ENCODE measurements at places on chromosomes 2 and 18. TPM values are rescaled to one million over a fixed set of nuclear protein-coding genes. Genes with fewer than 3 reads are reported as not detected.

AQP4 gene
- 1.9 TPM for total RNA-seq

CD302 gene
- 18.2 TPM for total RNA-seq

CNTNAP5 gene
- total RNA-seq: not detected

UBXN2A gene
- total RNA-seq: 10.0 TPM

GRP gene
- not detected for total RNA-seq

- no peak for DNase-seq
Measured at GRCh38 chr2:188853307-188853706, 120.9 kb upstream of the COL3A1 start.

DNA sequence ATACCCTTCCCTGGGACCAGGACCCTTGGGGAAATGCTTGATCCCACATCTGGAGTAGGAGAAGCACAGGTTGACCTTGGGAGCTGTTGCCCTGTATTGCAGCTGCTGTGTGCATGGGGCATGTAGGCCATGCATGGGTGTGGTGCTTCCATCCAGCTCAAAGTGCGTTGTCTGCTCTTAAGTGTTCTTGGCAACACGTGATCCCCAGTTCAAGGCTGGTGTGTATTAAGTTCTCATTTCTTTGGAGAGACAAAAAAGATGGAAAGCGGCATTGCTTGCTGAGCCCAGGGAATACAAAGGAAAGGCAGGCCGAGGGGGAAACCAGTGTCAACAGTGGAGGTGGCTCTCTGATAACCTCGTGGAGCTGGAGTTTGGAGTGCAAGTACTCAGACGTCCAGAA, 110.7 kb downstream of the RTP5 start:
- no peak for DNase-seq

DNA sequence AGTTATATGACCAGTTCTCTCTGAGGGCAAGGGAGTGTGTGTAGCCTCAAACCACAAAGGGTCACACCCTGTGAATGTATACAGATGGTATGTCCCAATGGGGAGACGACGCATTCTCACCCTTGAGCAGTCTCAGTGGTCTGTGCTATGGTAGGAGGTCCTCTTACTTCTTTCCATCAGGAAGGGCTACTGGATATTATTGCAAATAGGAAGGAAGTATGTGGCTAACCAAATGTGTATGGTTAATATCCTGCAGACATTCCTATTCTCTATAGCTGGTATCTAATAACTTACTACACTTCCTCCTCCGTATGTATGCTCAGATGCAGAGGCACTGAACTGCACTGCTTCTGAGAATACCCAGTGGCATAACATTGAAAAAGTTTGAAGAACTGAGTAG, 306.7 kb upstream of the CCDC68 start:
- DNase-seq: no peak

DNA sequence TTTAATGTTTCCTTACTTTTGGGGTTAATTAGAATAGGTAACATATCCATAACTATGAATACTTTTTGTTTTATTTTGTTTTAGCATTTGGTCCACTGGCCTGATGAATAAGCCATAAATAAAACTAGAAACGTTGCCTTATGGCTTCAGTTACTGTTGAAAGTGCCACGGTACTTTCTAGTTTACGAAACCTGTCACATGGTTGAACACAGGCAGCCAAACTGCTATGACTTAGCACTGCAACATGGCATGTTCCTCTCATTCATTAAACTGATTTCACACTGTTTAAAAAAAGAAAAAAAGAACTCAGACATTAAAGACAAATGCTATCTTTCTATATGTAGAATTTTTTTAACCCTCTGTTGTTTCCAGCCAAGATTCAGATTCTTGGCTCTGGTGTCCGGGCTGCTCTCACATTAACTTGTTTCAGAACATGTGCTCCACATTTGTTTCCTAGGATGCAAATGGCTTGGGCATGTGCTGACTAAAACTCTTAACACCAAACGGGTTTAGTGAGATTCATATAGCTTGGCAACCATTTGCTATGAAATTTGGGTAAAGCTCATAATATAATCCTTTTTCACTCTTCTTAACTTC, 323.9 kb upstream of the RND3 start:
- DNase-seq: no peak

GRCh38 chr2:102550151-102550550, 69.2 kb upstream of the SLC9A2 start:
- DNase-seq: no peak

- no peak for DNase-seq
Measured at GRCh38 chr2:72115110-72116080, 32.3 kb downstream of the CYP26B1 start.

DNA sequence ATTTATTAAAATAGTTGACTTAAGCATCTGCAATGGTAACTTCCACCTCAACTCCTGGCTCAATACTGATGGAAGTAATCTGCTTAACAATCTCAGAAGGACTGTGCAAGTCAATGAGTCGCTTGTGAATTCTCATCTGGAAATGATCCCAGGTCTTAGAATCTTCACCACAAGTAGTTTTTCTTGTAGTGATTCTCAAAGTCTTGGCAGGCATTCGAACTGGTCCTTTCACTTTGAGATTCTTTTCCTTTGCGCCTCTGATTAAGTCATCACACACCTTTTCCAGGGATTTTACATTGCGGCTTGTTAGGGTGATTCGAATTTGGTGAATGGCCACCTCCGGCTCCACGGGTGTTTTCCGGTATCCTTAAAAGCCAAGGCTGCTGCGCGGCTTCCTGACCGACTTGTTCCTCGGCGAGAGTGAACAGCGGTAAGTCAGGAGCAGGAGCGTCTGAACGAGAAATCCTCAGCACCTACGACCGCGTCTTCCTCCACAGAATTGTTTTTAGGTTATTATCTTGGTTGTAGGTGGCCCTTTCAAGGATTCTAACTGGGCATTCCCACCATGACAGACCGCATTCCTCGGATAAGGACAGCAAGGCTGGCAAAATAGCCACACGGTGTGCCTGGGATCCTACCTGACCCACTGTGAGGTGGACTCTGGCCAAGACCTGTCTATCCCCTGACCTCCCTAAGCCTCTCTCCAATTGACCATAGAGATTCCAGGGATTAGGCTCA, 23.8 kb upstream of the SLC20A1 start:
- peak; percentile 50 for DNase-seq

GRCh38 chr18:38025433-38026038, 459.9 kb upstream of the CELF4 start:
- no peak for DNase-seq

DNA sequence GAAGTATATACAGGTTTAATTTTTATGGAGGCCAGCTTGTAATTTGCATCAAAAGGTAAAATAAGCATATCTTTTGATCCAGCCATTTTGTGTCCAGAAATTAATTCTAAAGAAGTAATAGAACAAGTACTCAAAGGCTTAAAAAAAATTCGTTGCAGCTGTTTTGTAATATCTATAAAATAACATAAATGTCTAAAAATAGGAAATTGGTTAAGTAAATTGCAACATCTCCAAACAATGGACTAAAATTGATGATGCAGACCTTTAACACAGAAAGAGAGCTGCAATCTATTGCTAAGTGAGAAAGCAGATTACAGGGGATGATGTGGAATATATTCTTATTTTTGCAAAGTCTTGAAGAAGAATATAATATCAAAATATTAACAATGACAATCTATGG, 19.4 kb downstream of the AAK1 start:
- no peak for DNase-seq

DNA sequence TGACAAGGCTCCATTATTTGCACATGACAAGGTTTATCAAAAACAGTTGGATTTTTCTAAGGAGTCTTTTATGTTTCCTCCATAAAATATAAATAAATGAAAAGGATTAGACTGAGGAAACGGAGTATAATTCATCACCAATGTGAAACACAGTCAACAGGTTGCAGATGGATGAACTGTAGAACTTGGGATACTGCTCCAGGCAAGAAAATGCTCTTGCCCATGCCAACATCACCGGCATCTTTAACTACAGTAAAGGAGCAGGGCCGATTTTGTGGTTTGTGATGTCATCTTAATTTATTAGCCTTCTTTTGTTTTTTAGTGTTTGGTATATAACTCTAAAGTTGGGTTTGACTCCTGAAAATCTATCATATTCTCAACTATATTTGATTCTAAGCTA, 577.3 kb downstream of the EPHA4 start:
- no peak for DNase-seq

DNA sequence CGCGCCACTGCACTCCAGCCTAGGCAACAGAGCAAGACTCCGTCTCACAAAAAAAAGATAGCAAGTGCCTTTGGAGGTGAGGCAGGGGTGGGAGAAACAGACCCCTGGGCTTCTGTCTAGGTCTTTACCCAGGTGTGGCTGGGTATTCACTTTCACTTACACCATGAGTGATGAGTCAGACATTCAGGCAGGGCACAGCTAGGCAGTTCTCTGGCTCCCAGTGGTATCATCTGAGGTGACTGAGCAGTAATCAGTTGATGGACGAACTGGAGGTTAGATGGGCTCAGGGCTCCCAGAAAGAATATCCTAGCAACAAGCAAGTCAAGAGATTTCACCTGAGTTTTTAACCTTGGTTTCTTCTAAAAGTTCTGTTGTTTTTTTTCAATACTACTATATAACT, 107.0 kb upstream of the RAB6C start:
- no peak for DNase-seq

- no peak for DNase-seq
Measured at GRCh38 chr18:52937840-52938239, 597.8 kb downstream of the DCC start.

DNA sequence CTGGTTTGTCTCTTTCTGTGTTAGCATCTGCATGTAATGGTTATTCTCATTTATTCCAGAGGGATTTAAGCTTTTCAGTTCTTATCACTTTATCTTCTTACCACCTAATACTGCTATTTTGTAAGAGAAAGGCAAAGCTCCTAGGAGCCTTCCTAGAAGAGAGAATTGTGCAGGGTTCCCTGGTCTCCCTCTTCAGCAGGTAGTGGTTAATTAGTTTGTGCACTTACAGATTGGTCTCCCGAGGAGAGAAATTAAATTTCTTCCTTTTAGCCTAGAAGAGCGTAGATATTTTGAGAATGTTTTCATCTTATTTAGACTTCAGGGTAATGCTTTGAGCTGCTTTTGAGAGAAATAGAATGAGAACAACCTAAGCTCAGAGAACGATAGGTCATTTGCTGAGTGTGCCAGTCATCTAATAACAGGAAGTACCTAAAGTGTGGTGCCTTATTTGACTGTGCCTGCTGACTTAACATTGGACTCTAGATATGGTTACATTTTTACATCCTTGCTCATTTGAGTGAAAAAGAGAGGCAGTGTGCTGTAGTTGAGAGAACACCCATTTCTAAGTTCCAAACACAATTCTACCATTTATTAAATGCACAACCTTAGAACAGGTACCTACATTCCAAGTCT, 651.4 kb downstream of the STK39 start:
- no peak for DNase-seq

DNA sequence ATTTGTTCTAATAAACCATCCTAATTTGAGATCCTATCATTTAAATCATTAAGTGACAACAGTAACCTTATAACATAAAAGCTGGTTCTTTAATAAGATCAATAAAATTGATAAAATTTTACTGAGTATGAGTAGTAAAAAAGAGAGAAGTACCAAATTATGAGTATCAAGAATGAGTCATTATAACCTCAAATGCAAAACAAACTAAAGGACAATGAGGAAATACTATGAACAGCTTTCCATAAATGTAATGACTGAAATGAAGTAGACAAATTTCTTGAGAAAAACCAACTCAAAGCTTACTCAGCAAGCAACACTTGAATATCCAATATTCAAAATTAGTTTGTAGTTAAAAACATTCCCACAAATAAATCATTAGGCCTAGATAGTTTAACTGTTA, 433.0 kb downstream of the ZEB2 start:
- no peak for DNase-seq

DNA sequence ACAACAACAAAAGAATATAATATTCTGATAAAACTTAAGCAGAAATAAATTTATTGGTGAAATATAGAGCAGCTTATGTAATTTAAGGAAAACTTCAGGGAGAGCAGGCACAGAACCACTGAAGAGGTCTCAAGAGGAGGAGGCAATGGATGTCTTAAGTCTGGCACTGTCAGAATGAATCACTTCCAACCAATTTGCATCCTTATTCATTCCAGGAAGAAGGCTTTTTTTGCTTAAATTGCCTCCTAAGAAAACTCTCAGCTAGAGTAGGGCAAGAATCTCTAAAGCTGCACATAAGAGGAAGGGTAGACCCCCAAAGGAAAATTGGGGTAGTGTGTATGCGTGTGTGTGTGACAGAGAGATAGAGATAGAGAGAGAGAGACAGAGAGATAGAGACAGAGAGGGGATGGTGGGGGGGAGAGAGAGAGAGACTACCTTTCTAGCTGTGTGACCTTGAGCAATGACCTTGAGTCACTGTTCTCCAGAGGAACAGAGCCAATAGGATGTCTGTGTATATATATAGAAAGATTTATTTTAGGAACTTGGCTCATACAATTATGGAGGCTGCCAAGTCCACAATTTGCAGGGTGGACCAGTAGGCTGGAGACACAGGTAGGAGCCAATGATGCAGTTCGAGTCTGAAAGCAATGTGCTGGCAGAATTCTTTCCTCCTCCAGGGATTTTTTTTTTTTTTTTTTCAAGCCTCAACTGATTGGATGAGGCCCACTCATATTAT, 96.4 kb upstream of the LINC00305 start:
- DNase-seq: no peak

Measured in suprapubic skin (tissue), 4 donors.